ENCODE measurements at places on chromosomes 1 and 21.

GRCh38 chr1:153608742-153609584 lies 4.0 kb downstream of the S100A16 start:
- no peak for DNase-seq

GRCh38 chr1:236989290-236990051 lies 14.8 kb downstream of the MT1HL1 start:
- no peak for DNase-seq

DNA sequence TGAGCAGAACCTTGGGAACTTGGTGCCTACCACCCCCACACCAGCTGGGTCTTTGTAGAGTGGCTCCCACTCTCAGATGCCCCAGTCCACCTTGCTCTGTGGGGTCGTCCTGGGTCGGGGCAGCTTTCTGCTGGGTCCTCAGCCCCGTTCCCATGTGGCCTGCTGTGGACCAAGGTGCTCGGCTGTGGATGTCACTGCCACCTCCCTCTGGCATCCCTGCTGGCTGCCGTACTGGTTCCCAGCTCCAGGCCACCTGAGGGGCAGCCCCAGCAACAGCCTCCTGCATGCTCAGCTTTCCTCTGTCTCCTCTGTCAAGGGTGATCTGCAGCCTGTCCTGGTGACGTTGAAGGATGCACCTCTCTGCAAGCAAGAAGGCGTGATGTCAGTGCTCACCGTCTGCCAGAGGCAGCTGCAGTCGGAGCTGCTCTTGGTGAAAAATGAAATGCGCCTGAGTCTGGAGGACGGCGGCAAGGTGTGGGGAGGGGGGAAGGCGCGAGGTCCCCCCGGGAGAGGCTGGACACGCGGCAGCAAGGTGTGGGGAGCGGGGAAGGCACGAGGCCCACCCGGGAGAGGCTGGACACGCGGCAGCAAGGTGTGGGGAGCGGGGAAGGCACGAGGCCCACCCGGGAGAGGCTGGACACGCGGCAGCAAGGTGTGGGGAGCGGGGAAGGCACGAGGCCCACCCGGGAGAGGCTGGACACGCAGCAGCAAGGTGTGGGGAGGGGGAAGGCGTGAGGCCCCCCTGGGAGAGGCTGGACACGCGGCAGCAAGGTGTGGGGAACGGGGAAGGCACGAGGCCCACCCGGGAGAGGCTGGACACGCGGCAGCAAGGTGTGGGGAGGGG lies 45.9 kb upstream of the DIP2A start:
- DNase-seq = no peak

GRCh38 chr1:7568901-7569524 lies 202.1 kb upstream of the VAMP3 start:
- DNase-seq = no peak

GRCh38 chr1:41880261-41880660 lies 38.5 kb downstream of the HIVEP3 start:
- DNase-seq = no peak

- no peak for DNase-seq
Observed at GRCh38 chr1:219460081-219460895, 152.6 kb downstream of the ZC3H11B start.

DNA sequence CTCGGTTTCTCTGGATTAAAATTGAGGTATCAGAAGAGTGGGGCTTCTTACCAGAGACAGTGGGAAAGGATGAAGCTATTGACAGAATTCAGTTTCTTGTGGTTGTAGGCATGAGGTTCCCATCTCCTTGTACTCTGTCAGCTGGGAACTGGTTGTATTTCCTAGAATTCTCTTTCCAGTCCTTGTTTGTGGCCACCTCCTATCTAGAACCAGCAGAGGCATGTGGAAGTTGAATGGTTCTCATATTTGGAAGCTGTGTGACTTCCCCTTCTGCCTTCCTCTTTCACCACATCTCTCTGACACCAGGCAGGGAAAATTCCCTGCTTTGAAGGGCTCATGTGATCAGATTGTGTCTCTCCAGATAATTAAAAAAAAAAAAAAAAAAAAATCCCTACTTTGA lies 457.7 kb upstream of the ADAMTS5 start:
- DNase-seq = no peak

GRCh38 chr1:183598386-183598785 lies 8.1 kb upstream of the NCF2 start:
- no peak for DNase-seq

DNA sequence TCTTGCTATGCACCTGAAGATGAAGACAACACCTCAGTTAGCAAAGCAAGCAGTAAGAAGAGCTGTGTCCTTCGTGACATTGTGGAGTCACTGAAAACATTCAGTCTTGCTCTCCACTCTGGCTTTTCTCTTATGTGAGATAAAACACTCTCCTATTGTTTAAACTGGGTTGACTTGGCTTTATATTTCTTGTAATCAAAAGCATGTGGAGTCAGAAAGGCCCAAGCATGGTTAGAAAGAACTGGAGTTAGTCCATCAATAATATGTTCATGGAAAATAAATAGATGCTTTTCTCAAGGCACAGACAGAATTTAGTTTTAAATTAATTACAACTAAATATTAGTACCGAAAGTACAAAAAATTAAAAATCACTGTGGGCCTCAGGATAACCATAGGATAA lies 61.7 kb downstream of the UBE2U start:
- no peak for DNase-seq

DNA sequence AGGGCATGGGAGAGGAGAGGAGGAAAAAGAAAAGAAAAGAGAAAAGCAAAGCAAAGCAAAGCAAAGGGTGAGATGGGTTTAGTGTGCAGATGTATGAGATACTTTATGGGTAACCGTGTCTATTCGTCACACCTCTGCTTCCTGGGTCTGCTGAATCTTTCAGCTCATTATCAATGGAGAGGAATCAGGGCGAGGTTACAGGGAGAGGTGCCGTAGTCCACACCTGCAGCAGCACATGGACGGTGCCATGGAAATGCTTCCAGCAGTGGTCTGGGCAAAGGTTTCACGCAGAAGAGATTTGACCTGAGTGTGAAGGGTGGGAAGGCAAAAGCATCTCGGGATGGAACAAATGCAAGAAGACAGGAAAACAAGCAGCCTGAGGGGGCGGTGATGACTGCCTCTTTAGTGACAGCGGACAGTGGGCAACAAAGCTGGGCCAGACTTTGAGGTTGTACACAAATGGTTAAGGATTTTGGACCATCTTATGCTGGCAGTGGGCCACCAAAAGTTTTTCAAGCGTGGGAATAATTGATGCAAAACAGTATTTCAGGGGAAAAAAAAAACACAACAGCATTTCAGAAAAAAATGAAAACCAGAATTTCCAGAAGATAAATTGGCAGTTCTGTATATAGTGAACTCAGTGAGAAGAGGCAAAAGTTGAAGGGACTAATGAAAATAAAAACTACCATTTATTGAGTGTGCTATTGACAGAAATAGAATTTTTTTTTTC lies 19.5 kb upstream of the SRP9 start:
- DNase-seq = no peak

DNA sequence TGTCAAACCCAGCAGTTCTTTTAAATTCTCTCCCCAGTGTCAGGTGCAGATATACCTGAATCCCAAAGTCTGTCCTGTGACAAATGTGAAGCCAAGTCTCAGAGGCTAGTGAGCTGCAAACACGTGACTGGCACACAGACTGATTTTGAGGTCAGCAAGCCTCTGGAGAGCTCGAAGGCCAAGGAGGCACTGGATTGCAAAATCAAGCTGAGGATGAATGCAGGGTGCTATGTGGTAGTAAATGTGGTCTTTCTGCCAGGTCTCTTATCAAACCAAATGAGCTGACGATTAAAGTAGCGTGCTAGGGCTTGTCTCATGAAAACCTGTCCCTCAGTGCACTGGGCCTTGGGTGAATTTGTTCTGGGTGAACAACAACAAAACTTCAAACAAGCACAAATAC lies 20.6 kb downstream of the GPR3 start:
- DNase-seq = no peak
